Activated CD4-positive, CD25-positive, alpha-beta regulatory T cell treated with anti-CD3 and anti-CD28 coated beads, Interleukin-2, amount 50 U/mL, for 24 hours (primary cell): ENCODE measurements at places on chromosomes 6 and 20.

DNA sequence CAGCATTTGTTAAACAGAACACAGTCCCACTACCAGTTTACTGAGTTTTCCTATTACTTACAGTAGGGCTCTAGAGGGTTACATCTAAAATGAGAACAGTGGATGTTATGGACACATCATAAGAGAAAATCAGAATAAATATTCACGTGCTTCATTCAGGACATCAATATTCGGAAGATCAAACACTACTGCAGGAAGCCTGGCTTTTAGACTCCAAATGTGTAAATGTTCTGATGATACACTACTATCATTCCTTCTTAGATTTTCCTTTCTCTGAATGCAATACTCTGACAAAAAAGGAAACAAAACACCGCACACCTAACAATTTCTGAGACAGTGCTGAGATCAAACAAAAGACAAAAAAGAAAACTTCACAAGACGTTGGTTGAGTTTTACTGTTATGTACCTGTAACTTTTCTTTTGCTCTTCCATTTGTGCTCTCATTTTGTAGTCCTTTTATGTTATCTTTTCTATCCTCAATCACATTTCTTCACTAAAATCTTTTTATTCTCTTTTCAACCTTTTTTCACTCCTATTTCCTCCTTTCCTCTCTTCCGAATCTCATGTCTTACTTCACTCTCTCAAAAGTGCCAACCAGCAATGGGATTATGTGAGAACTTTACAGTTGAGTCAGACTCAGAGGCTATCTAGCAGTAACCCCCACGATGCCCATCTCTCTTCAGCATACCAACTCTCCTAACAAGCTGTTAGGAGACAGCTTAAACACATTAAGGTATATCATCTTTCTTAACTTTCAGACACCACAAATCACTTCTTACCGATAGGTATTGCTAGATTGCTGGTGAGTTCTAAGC is 1.7 kb downstream of the FAM184A start:
- peak; percentile 1 for ATAC-seq

DNA sequence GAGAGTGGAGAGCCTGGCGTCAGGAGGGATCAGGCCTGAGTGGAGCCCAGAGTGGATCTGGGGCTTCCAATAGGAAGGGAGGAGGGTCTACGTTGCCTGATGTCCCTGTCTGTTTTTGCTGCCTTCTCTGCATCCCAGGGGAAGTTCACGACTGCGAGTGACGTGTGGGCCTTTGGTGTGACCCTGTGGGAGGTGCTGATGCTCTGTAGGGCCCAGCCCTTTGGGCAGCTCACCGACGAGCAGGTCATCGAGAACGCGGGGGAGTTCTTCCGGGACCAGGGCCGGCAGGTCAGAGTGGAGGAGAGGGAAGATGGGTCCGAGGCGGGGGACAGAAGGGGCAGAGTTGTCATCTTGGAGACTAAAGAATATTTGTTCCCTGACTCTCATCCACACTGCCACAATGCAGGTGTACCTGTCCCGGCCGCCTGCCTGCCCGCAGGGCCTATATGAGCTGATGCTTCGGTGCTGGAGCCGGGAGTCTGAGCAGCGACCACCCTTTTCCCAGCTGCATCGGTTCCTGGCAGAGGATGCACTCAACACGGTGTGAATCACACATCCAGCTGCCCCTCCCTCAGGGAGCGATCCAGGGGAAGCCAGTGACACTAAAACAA is 9.2 kb upstream of the GTF2H4 start:
- ATAC-seq, result no peak

DNA sequence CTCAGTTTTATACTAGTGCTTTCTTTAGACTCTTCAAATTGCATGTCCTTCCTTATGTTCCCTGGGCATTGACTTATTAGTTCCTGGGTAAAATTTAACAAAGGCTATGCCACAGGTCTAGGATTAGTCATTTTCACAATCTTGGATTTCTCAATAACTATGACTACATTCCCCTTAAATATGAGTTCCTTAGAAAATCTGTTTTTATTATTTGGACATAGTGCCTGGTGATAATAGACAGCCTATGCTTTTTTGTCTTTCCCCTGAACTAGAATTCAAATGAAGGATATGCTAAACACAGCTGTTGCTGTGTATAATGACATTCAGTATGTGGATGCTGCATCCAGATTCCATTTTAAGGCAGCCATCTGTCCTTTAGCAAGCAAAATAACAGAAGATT is 1252.8 kb upstream of the GJE1 start:
- no peak for ATAC-seq

DNA sequence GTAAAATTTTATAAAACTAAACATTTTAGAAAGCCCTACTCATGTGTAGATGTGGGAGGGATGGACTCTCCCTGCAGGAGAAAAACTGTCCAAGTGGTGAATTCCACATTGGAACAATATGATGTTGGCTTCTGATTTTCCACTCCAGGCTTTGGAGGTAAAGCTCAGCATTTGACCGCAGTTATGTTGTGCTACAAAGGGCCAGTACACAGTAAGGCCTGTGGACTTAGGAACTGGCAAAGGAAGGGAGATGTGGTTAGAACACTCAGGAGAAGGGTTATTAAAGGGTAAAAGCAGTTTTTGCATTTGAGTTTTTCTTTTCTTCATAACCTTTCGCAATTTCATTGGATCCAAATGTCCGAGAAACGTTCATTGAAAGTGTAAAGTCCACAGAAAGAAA is 150.3 kb upstream of the SASH1 start:
- no peak for ATAC-seq

GRCh38 chr20:45429618-45430017 is 13.7 kb downstream of the PIGT start:
- no peak for ATAC-seq

- no peak for ATAC-seq
These were observed 34.9 kb downstream of the SLC22A23 start for GRCh38 chr6:3421791-3422434.

GRCh38 chr6:14946753-14947152 is 299.1 kb upstream of the JARID2 start:
- ATAC-seq, result no peak

DNA sequence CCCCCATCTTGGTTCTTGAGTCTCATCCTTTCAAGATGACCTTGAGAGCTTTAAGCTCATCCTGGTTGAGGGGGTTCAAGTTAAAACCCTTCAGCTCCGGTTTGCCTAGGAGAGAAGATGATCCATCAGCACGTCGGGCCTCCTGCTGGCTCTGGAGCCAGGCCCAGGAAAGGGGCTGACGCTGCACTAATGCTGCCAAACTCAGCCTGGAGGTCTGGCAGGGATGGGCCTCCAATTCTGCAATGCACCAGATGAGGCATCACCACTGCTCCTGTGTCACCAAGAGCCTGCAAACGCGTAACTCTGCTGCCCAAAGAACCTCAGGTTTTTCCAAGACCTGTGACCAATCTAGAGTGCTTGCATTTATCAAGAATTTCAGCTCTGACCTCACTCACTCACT is 6.1 kb downstream of the PDRG1 start:
- ATAC-seq, result no peak

- ATAC-seq, result no peak
These were observed 520.8 kb downstream of the EPM2A start for GRCh38 chr6:145214570-145214969.
